Skin of body (tissue), 3 donors: ENCODE measurements at places on chromosomes 12 and 14. TPM values are rescaled to one million over a fixed set of nuclear protein-coding genes. Genes with fewer than 3 reads are reported as not detected.

GRCh38 chr14:37436519-37436918 is 158.5 kb downstream of the FOXA1 start:
- DNase-seq = no peak

DNA sequence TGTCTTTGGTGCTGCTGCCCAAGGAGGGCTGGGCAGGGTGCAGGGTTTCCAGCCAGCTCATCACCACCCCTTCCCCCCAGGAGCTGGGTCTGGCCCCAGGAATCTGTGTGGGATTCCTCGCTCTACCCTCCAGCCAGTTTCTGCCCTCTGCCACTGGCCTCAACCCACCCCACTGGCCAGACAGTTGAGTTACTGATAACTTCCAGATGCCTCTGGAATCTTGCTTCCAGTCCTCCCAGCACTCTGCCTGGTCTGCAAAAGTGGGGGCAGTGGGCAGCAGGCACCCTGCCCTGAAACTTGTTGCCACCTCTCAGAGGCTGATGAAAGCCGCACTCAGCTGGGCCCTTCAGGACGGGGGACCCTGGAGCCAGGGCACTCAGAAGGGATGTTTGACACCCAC is 20.1 kb upstream of the TBX3 start:
- no peak for DNase-seq

DNA sequence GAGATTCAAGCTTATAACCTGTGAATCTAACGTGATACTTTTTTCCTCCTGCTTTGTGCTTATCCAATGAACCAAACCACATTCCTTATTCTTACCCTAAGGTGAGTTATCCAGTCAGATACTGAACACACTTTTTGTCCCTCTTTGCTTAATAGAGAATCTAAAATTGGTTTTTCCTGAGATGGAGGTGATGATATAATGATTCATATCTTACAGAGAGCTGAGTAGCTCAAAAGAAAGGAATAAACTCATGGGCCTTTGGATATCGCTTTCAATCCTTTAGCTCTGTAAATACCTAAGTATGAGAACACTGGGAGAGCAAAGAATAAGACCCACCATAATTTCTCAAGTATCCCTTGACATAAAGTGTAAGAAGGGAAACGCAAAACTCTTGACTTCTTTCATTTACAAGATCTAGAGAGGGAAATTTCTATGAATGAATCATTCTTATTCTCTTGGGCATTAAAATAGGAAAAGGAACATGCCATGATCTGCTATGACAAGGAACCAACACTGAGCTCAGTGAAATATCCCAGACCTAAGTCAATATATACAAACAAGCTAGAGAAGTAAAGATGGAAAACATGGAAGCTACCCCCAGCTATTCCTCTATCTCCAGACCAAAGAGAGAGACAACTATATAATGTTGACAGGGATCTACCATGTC is 81.8 kb upstream of the STAC3 start:
- DNase-seq = no peak

DNA sequence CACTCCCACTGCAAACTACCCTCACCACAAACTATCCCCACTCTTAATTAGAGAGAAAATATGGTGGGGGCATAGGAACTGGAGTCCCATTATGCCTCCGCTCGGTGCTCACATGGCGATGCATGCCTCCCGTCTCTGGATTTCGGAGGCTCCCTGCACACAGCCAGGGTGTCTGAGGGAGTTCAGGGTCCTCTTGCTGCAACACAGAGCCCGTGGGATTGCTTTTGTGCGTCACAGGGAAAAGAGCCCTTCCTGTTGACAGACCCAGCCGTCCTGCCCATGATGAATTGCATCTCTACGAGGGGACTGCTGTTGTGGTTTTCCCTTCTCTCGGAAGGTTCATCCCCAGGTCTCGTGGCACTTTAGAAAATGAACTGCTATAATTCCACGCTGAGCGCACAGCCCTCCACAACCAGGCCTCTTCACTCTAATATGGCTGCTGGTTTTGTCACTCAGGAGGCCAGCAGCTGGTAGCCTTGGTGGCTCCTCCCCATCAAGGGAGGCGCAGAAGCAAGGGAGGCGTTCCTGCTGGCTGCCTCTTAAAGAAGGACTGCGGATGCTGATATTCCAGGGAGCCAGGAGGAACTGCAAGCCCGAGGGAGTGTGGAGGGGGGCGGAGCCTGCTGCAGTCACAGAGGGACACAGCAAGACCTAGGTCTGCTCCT is 158.0 kb downstream of the KCNA5 start:
- no peak for DNase-seq

DNA sequence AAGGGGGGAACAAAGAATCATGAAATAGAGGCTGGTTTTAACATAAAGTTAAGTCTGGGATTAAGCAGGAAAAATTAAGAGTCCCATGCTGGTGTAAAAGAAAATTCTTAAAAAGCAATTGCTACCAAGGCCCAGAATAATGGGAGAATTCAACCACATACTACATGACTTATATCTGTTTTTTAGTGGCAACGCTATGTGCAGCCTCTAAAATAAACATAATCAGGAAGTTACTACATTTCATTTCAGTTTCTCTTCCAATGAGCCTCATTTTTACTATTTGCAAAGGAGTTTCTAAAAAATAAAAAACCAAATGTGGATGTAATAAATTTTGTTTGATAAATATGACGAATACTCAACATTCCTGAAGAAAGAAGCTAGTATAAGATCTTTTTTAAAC is 58.1 kb downstream of the CPNE8 start:
- no peak for DNase-seq

GRCh38 chr12:49909356-49909755 is 5.7 kb upstream of the FAIM2 start:
- no peak for DNase-seq

GRCh38 chr14:101719045-101719645 is 42.4 kb upstream of the PPP2R5C start:
- peak; percentile 11 for DNase-seq

- no peak for DNase-seq
Measured at GRCh38 chr12:130280231-130280630, 57.5 kb upstream of the PIWIL1 start.

DNA sequence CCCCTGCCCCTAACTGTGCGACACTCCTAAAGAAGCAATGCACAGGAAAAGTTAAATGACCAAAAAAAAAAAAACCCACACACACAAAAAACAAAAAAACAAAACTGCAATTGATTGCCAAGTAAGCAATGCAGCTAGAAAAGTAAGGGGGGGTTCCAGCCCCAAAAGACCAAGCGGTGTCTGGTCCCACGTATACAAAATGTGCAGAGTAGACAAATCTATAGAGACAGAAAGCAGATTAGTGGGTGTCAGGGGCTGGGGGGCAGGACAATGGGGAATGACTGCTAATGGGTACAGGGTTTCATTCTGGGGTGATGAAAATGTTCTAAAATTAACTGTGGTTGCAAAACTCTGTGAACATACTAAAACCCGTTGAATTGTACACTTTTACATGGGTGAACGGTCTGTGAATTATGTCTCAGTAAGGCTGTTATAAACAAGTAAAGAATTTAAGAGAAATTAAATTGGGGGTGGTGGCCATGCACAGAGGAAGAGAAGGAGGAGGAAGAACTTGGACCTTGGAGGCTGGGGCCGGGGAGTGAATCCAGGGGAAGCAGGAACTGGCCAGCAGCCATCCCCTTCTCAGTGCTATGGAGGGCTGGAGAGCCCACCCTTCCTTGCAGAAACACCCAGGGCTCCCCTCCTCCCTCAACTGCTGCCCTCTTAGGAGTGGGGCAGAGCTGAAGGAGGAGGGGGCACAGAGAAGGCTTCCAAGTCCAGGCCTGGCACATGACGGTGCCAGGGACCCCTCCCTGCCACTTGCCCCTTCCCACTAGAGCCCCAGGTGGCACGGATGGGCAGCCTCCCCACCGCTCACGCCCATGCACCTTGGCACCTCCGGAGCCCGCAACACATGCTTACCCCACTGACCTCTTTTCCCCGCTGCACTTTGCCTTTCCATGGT is 45.4 kb downstream of the KDM2B start:
- DNase-seq = no peak

- DNase-seq = peak; percentile 23
Measured at GRCh38 chr12:109134186-109134917, 18.0 kb downstream of the ACACB start.

DNA sequence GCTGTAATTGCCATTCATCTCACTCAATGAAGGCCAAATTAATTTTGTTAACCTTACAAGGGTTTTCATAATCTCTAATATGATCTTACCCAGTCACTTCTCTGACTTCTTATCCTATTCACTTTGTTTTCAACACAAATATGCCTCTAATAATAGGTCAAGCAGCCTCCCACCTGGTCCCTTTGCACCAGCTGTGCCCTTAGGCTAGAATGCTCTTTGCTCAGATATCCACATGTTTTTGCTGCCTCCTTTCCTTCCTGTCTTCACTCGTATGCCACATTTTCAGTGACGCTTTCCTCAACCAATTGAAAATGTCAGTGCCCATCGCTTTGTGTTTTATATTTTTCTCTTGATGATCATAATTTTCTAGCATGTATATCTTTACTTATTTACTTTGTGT is 106.4 kb upstream of the SYT10 start:
- no peak for DNase-seq

GRCh38 chr12:87216436-87216835 is 812.8 kb downstream of the C12orf50 start:
- no peak for DNase-seq

DNA sequence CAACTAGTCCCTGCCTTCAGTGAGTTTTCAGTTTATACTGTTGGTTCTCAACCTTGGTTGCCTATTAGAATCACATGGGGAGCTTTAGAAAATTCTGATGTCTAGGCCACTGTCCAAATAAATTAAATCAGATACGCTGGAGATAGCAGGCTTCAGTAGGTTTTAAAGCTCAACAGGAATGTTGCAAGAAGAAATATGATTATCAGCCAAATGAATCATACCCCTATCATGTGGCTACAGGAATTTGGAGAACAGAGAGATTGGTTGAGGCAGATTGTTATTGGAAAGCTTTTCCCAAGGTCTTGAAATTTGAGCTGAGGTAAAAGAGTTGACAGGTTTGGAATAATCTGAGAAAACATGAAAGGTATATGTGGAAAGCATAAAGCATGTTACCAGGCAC is 125.3 kb downstream of the WIF1 start:
- no peak for DNase-seq

GRCh38 chr14:83624541-83624940 is 1905.4 kb upstream of the FLRT2 start:
- no peak for DNase-seq

GRCh38 chr12:123142518-123142840 is 8.4 kb downstream of the PITPNM2 start:
- DNase-seq = peak; percentile 16

GRCh38 chr14:24783791-24784190 is 149.8 kb upstream of the GZMB start:
- no peak for DNase-seq

DNA sequence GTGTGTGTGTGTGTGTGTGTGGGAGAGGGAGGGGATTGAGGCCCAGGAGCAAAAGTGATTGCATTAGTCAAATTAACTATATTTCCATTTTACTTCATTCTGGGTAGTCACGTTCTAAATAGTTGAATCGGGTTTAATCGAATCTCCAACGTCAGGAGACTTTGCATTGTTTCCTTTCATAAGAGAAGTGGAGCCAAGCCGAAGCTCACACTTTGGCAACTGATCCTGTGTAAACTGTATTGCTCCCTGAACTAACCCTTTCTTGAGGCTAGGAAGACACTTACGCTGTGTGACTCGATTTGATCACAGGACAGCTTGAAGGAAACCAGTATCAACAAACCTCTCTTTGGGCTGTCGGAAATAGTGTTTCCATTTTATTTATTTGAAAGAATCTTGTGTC is 363.4 kb upstream of the ATP2B1 start:
- no peak for DNase-seq

GRCh38 chr12:132536102-132536876 is 46.3 kb downstream of the FBRSL1 start:
- no peak for DNase-seq

GRCh38 chr12:26455936-26456574 is 260.7 kb downstream of the SSPN start:
- DNase-seq = no peak

- DNase-seq = no peak
Measured at GRCh38 chr14:104054222-104054905, 31.1 kb upstream of the ASPG start.

GRCh38 chr12:88339966-88340365 is 197.9 kb downstream of the TMTC3 start:
- DNase-seq = no peak

- no peak for DNase-seq
Measured at GRCh38 chr12:132783917-132784531, 22.4 kb upstream of the ANKLE2 start.

- peak; percentile 35 for DNase-seq
Measured at GRCh38 chr12:27868139-27868538, 88.1 kb upstream of the MANSC4 start.

TMEM132D gene
- total RNA-seq = 0.20 TPM

GYS2 gene
- total RNA-seq = not detected

SPTLC2 gene
- total RNA-seq = 23.1 TPM

SLC17A8 gene
- not detected for total RNA-seq

CLEC9A gene
- total RNA-seq = 0.99 TPM

PLEKHG7 gene
- total RNA-seq = not detected

MEG3 gene
- total RNA-seq = 486 TPM

POTEG gene
- not detected for total RNA-seq

SOAT2 gene
- not detected for total RNA-seq

ST8SIA1 gene
- total RNA-seq = 6.0 TPM

AMN gene
- total RNA-seq = 4.4 TPM

DPPA3 gene
- not detected for total RNA-seq

GALNT6 gene
- total RNA-seq = 4.9 TPM

ZDHHC22 gene
- total RNA-seq = under 0.01 TPM

SUDS3 gene
- 40.9 TPM for total RNA-seq
